ENCODE measurements at places on chromosomes 1 and 21.

GRCh38 chr1:145980457-145980994, 15.9 kb downstream of the TXNIP start:
- no peak for DNase-seq

DNA sequence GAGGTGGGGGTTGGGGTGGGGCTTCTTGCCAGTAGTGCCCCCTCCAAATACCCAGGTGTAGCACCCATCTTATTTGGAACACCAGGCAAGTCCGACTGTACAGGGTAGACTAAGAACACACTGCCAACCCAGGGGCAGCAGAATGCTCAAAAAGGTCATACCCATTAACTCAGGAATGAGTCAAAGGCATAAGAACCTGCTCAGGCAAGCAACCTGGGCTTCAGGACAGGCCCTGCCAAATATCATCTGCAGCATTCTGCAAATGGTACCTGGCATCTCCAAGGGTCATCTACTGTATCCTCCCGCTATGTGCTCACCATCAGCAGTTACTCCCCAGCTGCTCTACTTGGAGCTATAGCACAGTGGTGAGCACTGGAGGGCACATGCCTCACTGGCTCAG, 19.4 kb downstream of the PEA15 start:
- DNase-seq: no peak

DNA sequence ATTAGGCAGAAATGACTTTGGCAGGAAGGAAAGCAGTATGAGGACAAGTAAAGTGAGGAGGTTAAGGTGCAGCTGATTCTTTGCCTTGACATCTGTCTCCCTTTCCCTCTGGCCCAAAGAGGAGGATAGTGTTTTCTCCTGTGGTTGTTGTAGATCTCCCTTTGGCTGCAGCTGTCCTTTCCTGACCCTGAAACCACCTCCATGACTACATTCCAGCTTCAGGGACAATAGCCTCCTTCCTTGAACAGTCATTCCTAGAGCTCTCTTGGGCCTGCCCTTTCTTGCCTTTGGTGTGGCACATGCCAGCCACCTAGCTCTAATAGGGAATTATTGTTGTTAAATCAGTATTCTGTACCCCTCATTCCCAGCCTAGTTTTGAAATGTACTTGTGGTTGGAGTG, 6.2 kb downstream of the ZMYM1 start:
- DNase-seq: no peak

DNA sequence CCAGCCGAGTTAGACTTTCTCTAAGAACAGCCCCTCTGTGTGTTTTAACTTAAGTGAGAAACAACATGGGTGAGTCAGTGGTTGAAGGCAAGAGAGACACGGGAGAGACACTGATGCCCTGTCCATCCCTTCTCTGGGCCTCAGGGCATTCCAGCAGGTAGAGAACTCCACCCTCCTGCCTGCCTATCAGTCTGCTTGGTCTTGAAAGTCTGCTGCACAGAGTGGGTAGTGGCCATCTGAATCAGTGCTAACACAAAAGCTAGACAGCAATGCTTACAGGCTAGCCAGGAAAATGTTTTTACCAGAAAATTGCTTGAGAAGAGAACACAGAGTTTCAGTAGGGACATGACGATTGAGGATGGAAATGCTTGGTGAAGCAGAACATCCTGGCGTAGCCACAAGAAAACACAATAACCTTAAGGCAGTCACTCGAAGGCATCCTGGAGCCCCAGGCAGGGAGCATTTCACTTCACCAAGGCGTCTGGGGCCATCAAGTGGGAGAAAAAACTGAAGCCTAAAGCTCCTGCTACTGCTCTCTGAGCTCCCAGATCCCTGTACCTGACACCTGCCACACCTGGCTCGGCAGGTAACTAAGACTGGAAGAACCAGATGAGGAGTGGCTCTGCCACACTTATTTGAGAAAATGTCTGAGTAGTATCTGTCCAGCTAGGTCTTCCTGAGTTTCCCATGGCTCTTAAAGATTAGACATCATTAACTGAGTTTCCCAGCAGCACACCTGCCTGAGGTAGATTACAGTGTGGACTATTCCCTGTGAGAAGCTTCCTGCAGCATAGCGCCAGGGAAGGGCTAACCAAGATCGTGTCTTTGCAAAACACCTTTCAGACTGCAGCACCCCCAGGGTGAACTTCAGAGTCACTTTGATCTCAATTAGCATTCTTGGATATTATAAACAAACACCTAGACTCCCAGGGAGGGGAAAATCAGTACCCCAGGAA, 18.1 kb upstream of the LBR start:
- DNase-seq: no peak

DNA sequence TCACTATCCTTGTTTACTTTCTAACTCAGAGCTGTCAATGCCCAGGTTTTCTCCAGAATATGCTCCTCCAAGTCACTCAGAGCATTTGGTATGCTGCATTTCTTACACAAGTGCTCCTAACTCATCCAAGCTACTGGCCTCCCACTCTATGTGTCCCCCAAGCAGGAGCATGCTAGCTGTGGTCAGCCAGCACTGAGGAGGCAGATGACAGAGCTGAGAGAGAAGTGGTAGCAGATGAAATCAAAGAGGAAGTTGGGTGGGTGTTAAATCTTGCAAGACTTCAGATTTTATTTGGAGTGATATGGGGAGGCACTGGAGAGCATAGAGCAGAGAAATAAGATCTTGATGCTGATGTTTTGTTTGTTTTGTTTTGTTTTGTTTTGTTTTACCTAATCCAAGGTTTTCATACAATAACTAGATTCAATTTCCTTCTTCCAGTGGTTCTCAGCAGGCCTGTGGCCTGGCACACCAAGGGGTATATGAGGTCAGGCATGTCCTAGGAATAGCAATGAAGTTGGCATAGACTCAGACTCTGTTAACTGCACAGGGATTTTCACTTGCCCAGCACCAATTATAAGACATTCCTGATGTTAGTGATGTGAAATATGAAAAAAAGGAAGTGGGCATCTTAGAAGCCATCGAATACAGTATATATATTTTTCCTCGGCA, 3.1 kb upstream of the PGBD5 start:
- no peak for DNase-seq

GRCh38 chr1:93442008-93442666, 5.8 kb upstream of the FNBP1L start:
- no peak for DNase-seq

GRCh38 chr1:20058531-20058930, 11.5 kb upstream of the PLA2G5 start:
- no peak for DNase-seq

DNA sequence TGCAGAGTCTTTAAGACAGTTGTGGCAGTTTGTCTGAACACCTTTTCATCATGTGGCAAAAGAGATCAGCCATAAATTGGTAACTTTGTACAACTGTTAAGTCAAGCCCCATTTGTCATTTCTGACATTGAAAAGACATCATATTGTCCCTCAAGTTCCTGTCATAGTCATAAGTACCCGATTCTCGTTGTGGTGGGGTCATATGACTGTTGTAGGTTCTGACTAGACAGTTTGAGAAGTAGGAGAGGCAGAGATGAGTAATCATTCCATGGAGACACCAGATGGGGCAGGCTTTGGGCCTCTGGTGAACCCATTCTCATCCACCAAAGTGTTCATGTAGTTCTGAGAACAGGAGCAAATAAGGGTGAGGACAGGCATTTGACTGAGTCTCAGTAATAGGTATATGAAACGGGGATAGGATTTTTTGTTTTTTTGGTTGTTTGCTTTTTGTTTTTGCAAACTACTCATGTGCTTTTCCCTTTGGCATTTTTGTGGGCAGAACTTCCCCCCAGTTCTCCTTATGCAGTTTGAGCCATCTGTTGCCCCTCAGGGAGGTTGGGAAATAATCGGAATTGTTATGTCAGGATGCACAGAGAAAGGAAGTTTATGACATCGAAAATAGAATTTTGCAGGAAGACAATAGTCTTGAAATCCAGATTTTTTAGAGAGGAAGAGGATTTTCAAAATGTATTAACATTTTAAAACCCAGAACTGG, 86.9 kb upstream of the KCNE2 start:
- DNase-seq: no peak

- no peak for DNase-seq
These were observed 40.1 kb downstream of the ACTL8 start for GRCh38 chr1:17795081-17795809.

DNA sequence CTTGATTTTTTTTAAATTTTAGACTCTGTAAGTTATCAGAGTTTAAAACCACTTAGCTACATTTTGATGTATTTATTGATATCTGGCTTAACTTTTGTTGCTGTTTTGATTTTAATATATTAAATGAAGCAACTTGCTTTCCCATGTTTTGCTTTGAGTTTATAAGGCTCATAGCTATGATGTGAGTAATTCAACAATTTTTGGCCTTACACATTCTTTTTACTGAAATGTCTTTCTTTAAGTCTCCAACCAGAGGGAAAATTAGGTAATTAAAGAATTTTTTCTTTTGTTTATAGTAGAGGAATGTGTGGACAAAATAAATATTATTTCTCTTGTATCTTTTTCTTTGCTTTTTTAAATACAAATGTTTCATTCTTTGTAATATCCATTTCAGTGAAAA, 258.3 kb upstream of the ADAMTS5 start:
- DNase-seq: no peak

DNA sequence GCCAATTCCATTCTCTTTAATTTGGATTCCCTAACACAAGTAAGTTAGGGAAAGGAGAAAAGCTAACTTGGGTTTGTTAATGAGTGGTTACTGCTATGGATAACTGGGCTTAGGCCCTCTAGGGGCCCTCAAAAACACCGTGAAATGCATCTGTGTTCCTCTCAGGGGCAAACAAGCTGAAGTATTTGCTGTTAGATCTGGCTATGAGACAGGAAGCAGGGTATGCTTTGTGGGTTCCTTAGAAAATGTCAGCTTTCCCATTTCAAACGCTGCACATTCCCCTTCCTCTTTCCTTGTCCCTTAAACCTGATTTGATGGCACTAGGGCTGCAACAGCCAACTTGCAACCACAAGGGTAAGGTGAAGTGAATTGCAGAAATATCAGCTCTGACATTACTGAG, 5.7 kb upstream of the CAP1 start:
- DNase-seq: no peak

DNA sequence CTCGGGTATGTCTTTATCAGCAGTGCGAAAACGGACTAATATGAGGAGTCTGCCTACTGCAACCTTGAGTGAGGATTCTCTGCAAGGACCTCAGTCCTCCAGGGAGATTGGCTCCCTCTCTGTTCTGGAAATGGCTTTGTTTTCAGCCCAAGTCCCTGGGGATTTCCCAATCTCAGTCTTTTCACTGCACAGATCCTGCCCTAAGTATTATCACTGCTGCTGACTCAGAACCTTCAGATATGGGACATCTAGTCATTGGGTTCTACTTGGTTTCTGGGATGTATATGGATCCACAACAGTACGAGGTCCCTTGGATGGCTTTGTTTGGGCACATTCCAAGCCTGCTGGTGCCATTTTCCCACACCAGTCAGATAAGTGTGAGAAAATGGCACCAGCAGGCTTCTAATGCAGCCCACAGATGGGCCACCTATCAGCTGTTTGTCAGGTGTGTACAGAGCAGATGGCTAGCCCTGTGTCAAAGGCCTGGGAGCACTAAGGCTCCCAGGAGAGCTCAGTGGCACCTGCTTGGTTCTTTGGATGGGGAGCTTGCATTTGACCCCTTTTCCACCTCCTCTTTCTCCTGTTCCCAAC, 27.4 kb downstream of the ELF3 start:
- no peak for DNase-seq

DNA sequence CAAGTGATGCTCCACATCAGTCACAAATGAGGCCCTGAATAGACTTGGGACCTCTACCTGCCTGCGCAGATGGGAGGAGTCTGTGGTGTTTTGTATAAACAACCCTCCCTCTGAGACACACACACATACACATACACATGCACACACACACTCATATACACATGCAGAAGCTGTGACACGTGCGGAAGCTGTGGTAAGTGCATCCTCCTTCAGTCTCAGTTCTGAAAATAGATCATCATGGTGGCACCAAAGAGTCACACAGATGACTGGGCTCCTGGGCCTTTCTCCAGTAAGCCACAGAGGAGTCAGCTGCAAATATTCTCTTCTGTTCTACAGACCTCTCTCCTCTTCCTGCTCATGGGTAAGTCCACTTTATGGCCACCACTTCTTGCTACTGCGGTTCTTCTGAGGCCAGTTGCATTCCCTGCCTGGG, at the start of gene LY9:
Gene LY9 (plus strand): TSS at position 224 of the 433 bp plus-strand sequence. CDS start 14 bp downstream, at position 238.
- no peak for DNase-seq

GRCh38 chr1:1752636-1753606, 25.3 kb downstream of the NADK start:
- DNase-seq: peak; percentile 53

DNA sequence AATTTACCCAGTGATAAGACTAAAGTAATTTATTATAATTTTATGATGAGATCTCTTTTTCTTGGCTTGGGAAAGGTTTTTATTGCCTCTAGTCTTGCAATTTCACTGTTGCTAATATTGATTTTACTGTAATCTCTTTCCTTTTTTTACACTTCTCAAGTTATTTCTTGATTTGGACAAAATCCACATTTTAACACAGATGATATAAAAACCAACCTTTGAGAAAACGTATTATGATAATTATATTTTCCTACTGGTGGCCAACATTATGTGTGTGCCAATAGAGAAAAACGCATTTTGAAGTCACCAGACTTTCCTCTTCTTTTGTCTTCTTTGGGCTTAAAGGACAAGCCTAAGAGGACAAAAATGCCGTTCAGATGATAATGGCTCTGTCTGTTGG, 314.9 kb downstream of the PRDM2 start:
- DNase-seq: no peak

DNA sequence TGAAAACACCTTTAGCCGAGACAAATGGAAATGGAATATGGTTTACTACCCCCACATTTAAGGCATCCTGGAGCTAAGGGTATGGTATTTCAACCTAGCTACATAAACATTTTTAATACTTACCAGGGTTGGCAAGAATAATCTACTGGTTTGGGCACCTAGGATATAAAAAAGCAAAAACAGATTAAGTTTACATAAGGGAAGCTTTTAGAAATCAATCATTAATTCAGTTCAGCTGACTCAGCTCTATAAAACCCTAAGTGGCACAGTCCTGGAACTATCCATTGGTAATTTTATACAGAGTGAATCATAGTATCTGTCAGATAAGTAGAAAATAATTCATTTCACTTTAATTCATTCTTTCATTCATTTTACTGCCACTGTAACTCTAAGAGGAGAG, 355.2 kb downstream of the VAV3 start:
- DNase-seq: no peak

DNA sequence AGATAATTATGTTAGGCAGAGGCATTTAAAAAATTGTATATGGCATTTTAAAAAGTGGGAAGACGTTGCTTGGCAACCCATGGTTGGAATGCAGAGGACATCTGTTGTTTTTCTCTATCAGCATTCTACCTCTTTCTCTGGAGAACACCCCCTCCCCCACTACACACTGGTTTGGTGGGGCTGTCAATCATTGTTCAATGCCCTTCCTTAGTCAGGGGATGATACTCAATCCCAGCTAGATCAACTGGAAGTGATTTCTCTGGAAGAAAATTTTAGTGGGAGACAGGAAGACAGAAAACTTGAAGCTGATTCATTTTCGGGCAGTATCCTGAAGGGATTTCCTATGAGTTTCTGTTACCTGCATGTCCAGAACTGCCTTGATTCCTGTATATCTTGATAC, 35.7 kb upstream of the CAP1 start:
- DNase-seq: no peak

GRCh38 chr1:161227196-161227871, 1.5 kb downstream of the TOMM40L start:
- peak; percentile 87 for DNase-seq

GRCh38 chr1:164667001-164667400, 108.0 kb downstream of the PBX1 start:
- DNase-seq: no peak
